ENCODE measurements at places on chromosomes 1 and 21.

DNA sequence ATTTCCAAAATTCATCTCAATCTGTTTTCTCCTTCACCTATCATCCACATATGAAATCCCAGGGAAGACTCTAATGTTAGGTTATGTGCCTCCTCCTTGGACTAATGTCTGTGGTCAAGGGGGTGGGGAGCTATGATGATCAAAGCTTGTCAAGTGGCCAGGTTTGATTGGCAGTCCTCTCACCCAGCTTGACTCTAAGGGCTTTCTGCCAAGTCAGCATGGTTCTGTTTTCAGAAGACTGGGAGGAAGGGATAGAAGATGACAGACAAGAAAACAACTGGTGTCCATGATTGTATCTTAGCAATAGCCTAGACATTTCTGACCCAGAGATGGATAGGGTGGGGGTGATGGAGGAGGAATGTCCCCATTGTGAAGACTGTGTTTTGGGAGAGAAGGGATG lies 9.1 kb upstream of the THEM5 start:
- DNase-seq: peak; percentile 64

DNA sequence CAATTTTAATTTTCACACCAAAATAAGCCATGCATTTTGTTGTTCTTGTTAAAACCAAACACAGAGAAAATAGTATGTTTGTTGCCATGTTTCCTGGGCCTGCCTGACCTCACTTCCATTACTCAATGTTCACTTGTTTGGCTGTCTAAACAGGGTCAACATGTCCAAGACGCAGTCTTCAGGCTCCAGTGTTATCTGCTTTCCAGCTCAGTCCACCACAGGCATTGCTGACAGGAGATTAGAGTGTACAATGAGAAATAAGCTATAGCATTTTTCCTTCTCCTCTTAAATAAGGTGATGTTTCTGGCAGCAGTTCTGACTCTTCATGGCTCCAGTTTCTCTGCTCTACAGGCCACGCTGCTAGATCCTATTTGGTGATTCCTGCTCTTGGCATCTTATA lies 1030.5 kb downstream of the KCNT2 start:
- no peak for DNase-seq

DNA sequence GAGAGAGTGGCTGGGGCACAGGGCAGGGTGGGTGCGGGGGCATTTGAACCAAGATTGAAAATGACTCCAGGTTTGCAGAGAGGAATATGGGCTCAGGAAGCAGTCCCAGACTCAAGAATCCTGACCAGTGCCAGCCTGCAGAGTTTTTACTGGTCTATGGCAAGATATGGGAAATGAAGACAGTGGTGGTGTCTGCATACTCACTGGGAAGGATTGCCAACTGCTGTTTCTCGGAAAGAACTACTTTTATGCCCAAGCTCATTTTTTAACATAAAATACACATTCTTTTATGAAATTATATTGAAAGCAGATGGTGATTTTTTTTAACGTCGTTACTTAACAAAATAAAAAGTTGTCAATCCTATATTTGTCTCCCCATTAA lies 401.8 kb downstream of the CAMTA1 start:
- DNase-seq: no peak

DNA sequence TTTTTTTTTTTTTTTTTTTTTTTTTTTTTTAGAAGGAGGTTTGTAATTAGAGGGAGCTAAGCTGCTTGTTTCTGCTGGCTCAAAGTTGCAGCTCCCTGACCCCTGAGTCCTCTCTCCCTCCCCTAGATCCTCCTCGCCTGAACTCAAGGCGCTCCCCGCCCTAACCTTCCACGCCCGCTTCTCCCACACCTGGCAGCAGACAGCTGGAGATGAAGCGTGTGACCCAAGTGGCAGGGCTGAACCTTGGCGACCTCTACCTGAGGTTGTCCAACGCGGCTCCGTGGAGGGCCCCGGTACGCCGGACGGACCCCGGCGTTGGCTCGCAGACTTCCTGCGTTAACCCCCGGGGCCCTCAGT lies 795 bp downstream of the NGF start:
- DNase-seq: no peak

DNA sequence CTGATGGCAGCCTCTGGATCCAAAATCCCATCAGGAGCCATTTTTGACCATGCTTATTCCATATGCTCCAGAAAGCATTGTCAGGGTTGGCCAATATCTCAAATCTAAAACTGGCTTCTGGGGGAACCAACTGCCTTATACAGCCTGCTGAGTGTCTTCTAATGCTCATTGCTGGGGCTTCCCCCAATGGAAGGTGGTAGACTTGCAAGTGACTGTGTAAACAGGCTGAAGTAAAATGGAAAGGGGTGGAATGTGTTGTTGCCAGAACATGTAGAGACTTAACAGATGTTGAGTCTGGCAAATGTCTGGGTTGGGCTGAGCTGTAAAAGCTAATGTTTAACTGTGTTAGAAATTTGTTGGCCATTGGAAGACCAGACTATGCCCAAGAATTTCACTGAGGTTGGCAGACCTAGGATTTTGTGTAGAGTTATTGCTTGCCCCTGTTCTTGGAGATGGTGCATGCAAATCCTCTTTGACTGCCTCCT lies 22.7 kb upstream of the LRIF1 start:
- DNase-seq: no peak

- DNase-seq: no peak
Observed at GRCh38 chr1:116558571-116558970, 12.3 kb downstream of the CD58 start.

- no peak for DNase-seq
Observed at GRCh38 chr21:29025328-29025713, 853 bp downstream of the USP16 start.

- DNase-seq: no peak
Observed at GRCh38 chr1:157307491-157307890, 169.3 kb upstream of the ETV3 start.

DNA sequence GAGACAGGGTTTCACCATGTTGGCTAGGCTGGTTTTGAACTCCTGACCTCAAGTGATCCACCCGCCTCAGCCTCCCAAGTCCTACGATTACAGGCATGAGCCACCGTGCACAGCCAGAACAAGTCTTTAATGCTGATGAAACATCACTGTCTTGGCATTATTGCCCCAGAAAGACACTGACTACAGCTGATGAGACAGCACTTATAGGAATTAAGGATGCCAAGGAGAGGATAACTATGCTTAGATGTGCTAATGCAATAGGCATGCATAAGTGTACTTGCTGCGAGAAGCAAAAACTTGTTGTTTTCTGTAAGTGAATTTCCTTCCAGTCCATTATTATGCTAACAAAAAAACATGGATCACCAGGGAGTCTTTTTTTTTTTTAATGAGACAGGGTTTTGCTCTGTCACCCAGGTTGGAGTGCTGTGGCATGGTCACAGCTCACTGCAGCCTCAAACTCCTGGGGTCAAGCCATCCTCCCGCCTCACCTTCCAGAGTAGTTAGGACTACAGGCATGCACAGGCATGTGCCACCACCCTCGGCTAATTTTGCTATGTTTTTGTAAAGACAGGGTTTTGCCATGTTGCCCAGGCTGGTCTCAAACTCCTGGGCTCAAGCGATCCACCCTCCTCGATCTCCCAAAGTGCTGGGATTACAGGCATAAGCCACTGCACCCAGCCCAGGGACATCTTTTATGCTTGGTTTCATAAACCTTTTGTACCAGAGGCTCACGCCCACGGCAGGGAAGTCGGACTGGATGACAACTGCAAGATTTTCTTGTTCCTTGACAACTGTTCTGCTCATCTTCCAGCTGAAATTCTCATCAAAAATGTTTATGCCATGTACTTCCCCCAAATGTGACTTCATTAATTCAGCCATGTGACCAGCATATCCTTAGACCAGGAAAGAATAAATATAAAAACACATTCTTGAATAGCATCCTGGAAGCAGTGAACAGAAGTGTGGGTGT lies 23.1 kb downstream of the RHEX start:
- no peak for DNase-seq

DNA sequence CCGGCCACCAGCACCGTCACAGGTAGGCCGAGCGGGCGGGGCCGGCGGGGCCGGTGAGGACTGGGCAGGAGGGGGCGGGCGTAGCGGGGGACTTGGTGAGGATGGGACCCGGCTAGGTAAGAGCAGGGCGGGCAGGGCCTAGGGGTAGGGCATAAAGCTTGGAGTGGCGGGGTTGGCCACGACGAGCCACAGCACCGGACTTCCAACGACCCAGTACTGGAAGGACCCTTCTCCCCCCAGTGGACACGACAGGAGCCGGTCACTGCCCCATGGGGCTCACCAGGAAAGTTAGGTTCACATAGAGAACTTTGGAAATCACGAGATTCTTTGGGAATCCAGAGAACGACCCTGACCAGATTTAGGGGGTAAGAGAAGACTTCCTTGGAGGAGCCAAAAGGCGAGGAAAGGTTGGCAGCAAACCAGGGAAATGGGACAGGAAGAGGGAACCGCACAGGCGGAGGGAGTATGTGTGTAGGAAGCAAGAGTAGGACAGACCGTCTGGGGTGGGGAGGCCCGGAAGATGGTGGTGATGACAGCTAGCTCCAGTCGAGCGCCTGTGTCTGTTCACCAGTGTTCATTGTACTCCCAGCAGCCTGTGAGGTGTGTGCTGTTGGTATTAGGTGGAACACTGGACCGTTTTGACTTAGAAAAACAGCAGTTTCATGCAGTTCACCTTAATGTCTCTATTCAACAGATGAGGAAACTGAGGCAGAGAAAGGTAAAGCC lies 20.4 kb downstream of the ZNF362 start:
- no peak for DNase-seq

DNA sequence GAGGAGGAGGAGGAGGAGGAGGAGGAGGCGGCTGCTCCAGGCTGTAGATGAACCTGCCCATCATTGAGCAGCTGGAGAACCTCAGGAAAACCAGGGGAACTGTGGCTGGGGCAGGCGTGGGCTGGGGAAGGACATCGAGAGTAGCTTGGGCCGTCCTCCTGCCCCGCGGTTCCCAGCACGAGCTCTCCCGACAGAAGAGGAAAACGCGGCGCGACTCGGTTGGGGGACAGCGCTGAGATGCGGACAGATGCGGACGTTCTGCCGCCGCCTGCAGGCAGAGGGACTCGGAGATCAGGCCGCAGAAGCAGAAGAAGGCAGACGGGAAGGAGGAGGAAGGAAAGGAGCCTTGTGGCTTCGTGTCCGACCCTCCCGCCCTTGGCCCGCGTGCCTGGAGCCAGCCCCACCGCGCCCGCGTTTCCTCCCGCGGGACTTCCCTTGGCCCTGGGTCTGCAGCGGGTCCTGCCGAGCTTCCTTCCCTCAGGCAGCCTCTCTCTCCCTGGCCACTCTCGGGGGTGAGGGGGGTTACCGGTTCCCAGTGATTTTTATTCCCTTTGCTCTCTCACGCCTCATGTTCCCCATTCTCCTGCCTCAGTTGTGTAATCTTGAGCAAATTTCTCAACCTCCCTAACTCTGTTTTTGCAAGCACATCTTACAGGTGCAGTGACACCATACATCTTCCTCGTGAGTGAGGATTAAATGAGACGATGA lies 1.7 kb upstream of the TNFRSF9 start:
- peak; percentile 39 for DNase-seq

DNA sequence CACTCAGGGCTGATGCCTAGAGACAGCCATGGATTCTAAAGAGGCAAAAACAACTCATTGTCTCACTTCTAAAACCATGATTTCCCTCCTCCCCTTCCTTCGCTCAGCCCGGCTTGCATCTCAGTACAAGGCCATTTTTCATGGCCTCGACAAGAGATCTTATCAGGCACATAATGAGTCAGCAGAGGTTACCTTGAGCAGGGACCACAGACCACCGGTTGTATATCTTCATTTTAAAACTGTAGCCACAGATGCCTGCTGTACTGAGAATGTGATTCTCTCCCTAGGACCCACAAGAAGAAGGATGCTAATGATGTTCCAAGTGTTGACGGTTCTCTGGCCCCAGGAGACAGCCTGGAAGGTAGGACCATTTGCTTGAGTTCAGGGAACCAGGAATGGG lies 331.9 kb downstream of the AJAP1 start:
- DNase-seq: no peak

DNA sequence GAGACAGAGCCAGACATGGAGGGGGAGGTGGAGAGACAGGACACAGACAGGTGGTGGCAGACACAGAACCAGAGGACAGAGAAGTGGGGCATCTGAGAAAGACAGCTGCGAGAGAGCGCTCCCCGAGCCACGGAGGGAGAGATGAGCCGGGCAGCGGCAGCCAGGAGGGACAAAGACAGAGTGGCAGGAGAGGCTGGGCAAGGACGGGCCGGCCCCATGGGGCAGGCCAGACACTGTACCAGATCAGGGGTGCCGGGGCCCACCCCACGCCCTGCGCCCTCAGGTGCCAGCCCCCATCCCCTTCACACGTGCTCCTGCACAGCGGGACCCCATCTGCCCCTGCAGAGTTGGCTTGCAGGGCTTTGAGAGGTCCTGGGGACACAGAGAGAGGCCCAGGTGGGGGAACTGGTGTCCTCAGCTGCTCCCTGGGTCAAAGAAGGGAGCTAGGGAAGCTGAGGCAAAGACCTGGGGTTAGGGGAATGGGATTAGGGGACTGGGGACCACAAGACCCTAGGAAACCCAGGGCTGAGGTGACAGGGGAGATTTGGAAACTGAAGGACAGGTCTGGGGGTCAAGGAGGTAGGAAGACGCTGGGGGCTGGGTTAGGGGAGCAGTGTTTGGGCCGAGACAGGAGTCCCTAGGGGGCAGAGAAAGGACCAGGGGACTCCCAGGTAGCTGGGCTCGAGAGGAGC lies 643 bp downstream of the FNDC5 start:
- DNase-seq: no peak

- no peak for DNase-seq
Observed at GRCh38 chr1:25811384-25812082, 8.2 kb upstream of the MTFR1L start.

DNA sequence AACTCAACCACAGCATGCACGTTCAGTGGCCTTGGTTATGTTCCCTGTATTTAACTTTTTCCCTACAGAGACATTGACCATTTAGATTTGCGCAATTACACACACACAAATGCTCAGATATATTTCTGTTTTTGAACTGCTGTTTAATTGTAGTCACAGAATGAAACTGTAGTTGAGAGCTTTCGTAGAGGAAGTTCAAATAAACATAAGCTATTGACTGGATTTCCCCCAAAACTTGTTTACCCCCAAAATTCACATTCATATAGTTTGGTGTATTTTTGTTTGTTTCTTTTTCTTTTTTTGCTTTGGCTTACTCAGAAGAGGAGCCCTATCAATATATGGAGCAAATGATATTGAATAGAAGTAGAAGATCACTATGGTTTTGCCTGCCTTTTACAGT lies 921.0 kb downstream of the ADGRL2 start:
- no peak for DNase-seq

GRCh38 chr1:41160498-41161110 lies 81.5 kb downstream of the SCMH1 start:
- peak; percentile 89 for DNase-seq

GRCh38 chr1:27343639-27344025 lies 1.8 kb downstream of the SYTL1 start:
- DNase-seq: no peak

DNA sequence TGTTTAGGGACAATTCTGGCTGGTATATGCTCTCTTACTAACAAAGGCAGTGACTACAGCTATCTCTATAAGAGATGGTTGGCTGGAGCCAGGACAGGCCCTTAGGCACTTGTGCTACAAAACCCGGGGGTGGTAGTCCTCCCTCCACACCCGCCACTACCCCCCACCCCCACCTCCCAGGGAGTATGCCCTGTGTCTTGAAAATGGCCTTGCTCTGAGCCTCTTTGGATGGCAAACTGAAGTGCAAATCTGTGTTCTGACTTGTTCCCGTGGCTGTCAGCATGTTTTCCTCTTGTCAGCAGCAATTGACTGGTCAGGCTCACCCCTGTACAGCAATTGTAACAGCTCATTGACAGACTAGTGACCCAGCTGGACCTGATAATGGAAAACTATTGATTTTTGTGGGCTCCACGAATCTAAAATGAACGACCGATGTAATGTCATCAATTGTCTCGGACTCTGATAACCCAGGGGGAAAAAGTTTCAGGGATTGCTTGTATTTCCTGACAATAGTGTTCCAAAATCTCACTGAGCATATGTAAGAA lies 139.4 kb upstream of the BARHL2 start:
- no peak for DNase-seq
